ENCODE measurements at places on chromosomes 12 and 14.

DNA sequence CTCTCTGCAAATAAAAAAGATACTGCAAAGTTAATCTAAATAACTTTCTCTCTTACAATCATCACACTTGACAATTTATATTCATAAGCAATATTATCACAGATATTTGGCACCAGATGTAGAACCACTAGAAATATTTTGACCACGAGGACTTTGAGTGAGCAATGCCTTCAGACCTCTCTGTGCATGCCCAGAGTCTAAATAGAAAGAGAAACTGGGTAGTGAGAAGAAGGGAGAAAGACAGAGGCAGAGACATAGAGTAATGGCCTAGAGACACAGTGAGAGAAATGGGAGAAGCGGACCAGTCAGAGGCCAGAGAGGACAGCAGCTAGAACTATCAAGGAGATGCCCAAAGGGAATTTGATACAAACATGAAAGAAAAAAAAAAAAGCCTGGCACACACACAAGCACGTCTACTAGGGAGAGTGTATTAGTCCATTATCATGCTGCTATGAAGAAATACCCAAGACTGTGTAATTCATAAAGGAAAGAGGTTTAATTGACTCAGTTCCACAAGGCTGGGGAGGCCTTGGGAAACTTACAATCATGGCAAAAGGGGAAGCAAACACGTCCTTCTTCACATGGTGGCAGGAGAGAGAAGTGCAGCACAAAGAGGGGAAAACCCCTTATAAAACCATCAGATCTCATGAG, 41.1 kb downstream of the BMP4 start:
- H3K27ac ChIP-seq = no peak overlapping the region
- H3K27me3 ChIP-seq = no peaks in the 10 kb centered on the region
- no peaks in the 10 kb centered on the region for H3K4me1 ChIP-seq
- no peak overlapping the region for H3K4me3 ChIP-seq
- no peaks in the 10 kb centered on the region for H3K36me3 ChIP-seq
- no peak for DNase-seq

- peaks cover 36% of the 10 kb centered on the region for H3K36me3 ChIP-seq
- H3K27ac ChIP-seq = no peak overlapping the region
- H3K4me3 ChIP-seq = no peak overlapping the region
- DNase-seq = no peak
- H3K4me1 ChIP-seq = no peaks in the 10 kb centered on the region
- H3K27me3 ChIP-seq = no peaks in the 10 kb centered on the region
Observed at GRCh38 chr12:30643366-30643765, 52.3 kb downstream of the IPO8 start.

DNA sequence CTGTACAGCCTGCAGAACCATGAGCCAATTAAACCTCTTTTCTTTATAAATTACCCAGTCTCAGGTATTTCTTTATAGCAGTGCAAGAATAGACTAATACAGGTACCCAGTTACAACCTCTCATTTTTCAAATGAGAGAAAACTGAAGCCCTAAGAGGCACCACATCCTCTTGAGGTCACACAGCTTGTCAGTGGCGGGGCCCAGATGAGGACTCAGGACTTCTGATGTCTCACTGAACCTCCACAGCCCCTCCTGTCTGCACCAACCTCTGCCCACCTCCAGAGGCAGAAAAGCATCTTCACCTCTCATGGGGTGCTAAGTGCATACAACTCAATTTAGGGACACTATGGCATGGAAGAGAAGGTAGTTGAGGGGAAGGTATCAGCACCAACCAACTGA, 120.7 kb downstream of the CRACR2A start:
- no peak overlapping the region for H3K27ac ChIP-seq
- no peak overlapping the region for H3K4me3 ChIP-seq
- H3K4me1 ChIP-seq = no peaks in the 10 kb centered on the region
- H3K36me3 ChIP-seq = no peaks in the 10 kb centered on the region

GRCh38 chr12:13435235-13435933, 238.9 kb downstream of the EMP1 start:
- no peak for DNase-seq
- no peak overlapping the region for H3K4me3 ChIP-seq
- H3K4me1 ChIP-seq = no peaks in the 10 kb centered on the region
- no peaks in the 10 kb centered on the region for H3K36me3 ChIP-seq

DNA sequence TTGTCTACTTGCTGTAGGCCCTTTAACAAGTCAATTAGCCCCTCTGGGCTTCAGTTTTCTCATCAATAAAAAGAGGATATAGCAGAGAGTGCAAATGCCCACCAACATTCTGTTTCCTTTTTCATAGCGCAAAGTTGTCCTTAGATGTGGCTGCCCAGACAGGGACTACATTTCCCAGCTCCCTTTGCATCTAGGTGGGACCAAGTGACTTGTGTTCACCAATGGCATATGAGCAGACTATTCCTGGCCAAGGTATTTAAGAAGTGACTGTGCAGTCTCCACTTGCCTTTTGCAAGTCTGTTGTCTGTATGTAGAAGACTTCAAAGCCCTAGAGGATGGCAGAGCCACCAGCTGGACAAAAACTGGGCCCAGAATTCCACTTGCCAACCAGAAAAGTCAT, 59.7 kb downstream of the DAO start:
- DNase-seq = no peak
- no peak overlapping the region for H3K4me3 ChIP-seq
- no peak overlapping the region for H3K27ac ChIP-seq
- no peaks in the 10 kb centered on the region for H3K4me1 ChIP-seq
- no peaks in the 10 kb centered on the region for H3K27me3 ChIP-seq
- no peaks in the 10 kb centered on the region for H3K36me3 ChIP-seq

DNA sequence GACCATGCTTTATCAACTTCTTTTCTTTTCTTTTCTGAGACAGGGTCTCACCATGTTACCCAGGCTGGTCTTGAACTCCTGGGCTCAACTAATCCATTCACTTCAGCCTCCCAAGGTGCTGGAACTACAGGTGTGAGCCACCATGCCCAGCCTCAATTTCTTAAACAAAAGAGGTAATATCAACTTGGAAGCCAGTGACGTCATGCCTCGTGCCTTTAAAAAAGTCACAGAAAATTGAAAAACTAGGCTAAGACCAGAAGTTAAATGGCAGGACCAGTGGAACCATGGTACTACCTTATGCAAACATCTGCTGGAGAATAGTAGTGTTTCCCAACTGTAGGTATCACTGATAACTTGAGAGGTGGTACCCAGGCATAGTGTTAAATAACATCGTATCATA, 103.3 kb downstream of the KSR2 start:
- no peak overlapping the region for H3K27ac ChIP-seq
- no peaks in the 10 kb centered on the region for H3K4me1 ChIP-seq
- no peak for DNase-seq
- H3K36me3 ChIP-seq = no peaks in the 10 kb centered on the region

- peaks cover 7% of the 10 kb centered on the region for H3K4me1 ChIP-seq
- no peak overlapping the region for H3K4me3 ChIP-seq
- H3K27ac ChIP-seq = no peak overlapping the region
- DNase-seq = no peak
- H3K36me3 ChIP-seq = peaks cover 34% of the 10 kb centered on the region
- no peaks in the 10 kb centered on the region for H3K27me3 ChIP-seq
Observed at GRCh38 chr12:121013715-121014114, 2.6 kb downstream of the C12orf43 start.

DNA sequence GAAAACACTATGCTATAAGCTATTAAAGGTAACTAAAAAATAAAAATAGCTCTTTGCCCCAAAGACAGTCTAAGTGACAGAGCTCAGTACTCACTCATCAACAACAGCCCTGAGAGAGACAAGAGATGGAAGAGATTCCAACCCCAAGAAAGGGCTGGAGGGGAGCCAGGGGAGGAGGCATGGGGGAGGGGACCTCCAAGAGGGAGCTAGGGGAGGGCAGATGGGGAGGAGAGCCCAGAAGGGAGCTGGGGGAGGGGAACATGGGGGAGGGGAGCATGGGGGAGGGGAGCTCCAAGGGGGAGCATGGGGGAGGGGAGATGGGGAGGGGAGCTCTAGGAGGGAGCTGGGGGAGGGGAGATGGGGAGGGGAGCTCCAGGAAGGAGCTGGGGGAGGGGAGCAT, 7.7 kb downstream of the SSH1 start:
- peaks cover 39% of the 10 kb centered on the region for H3K36me3 ChIP-seq
- H3K27ac ChIP-seq = no peak overlapping the region
- peaks cover 63% of the 10 kb centered on the region for H3K4me1 ChIP-seq
- DNase-seq = no peak
- H3K27me3 ChIP-seq = no peaks in the 10 kb centered on the region

DNA sequence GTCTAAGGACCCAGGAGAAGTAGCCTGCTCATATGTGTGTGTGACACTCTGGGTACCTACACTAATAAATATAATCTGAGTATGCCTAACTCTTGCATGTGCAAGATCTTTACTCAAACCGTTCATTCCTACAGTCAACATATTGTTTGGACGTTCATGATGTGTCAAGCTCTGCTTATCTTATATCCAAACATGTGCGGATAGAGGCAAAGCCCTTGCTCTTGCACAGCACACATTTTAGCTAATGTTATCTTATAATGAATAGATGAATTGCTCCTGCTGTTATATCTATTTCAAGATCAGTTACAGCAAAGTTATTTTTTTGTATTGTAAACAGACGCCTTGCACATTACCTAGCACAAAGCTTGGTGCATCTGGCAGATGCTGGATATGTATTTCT, 228.4 kb upstream of the FLRT2 start:
- H3K36me3 ChIP-seq = no peaks in the 10 kb centered on the region
- no peak overlapping the region for H3K27ac ChIP-seq
- H3K4me1 ChIP-seq = no peaks in the 10 kb centered on the region
- no peak for DNase-seq
- no peak overlapping the region for H3K4me3 ChIP-seq

GRCh38 chr12:42213954-42214426, 24.1 kb downstream of the YAF2 start:
- H3K4me1 ChIP-seq = no peaks in the 10 kb centered on the region
- H3K27me3 ChIP-seq = no peaks in the 10 kb centered on the region
- peak; percentile 72 for DNase-seq

- peaks cover 4% of the 10 kb centered on the region for H3K27me3 ChIP-seq
- H3K4me3 ChIP-seq = no peak overlapping the region
- no peaks in the 10 kb centered on the region for H3K36me3 ChIP-seq
Observed at GRCh38 chr12:66688846-66689439, 10.1 kb upstream of the GRIP1 start.

- H3K27me3 ChIP-seq = no peaks in the 10 kb centered on the region
- DNase-seq = no peak
- peaks cover 10% of the 10 kb centered on the region for H3K4me1 ChIP-seq
- H3K36me3 ChIP-seq = no peaks in the 10 kb centered on the region
- H3K4me3 ChIP-seq = no peak overlapping the region
Observed at GRCh38 chr12:1580526-1580925, 13.9 kb downstream of the FBXL14 start.

- no peaks in the 10 kb centered on the region for H3K4me1 ChIP-seq
- H3K27me3 ChIP-seq = peaks cover 15% of the 10 kb centered on the region
- H3K36me3 ChIP-seq = no peaks in the 10 kb centered on the region
- no peak overlapping the region for H3K27ac ChIP-seq
Observed at GRCh38 chr12:131375972-131376345, 334.9 kb upstream of the SFSWAP start.

- H3K27me3 ChIP-seq = peaks cover 68% of the 10 kb centered on the region
- H3K4me3 ChIP-seq = peak within 1 kb of the TSS; percentile 30
- DNase-seq = peak; percentile 71
- H3K4me1 ChIP-seq = peaks cover 10% of the 10 kb centered on the region
Observed at GRCh38 chr12:108129017-108129812, at the start of gene WSCD2. Gene WSCD2, plus strand, starts transcription at chr12:108129288. Its CDS starts 66,545 bp downstream, at chr12:108195833.

DNA sequence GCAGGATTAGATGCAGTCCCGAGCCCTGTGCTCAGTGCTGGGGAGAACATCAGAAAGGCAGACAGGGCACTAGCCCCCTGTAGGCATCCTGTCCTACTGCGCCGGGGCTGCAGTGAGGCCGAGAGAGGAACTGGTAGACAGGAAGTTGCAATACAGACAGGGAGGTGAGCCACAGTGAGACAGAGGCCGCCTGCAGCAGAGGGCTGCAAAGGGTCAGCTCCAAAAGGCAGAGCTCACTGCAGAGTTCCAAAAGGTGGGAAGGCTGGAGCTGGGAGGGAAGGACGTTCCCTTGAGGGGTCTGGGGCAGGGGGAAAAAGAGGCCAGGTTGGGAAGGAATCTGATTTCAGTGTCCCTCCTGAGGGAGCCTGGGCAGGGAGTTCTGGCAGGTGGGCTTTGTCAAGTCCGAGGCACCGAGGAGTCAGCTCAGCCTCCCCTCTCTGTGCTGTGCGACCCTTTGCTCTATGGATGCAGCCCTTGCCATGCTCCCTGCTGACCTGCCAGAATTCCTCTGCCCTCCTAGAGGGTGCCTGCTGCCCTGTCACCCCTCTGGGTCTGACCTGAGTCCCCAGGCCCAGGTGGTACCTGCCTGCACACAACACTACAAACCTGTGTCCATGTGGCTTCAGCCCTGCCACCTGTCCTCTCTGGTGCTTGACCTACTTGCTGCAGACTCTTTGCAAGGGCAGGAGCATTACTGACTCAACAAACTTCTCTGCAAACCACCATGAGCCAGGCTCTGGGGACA, 63.5 kb downstream of the PRMT8 start:
- no peak for DNase-seq
- no peak overlapping the region for H3K4me3 ChIP-seq
- no peaks in the 10 kb centered on the region for H3K36me3 ChIP-seq
- H3K27ac ChIP-seq = no peak overlapping the region
- H3K27me3 ChIP-seq = no peaks in the 10 kb centered on the region

- H3K27me3 ChIP-seq = no peaks in the 10 kb centered on the region
- peaks cover 3% of the 10 kb centered on the region for H3K4me1 ChIP-seq
- no peak for DNase-seq
Observed at GRCh38 chr14:103164779-103165178, 41.5 kb downstream of the TNFAIP2 start.

DNA sequence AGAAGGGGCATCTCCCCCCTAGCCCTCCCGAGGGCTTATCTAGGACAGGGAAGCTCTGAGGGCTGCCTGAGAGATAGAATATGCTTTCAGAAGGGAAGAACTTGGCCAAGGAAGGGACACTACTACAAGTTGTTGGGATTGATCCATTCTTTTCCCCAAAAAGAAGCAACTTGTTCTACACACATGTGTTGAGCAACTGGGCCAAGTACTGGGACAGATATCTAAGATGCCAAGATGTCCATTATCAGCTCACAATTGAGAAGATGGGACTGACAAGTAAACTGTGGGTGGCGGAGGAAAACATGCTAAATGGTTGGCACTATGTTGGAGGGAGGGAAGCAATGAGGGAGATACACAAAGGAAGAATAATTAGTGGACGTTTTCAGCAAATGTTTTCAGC, 30.9 kb downstream of the PLEKHG7 start:
- no peak overlapping the region for H3K4me3 ChIP-seq
- H3K36me3 ChIP-seq = no peaks in the 10 kb centered on the region
- peaks cover 12% of the 10 kb centered on the region for H3K4me1 ChIP-seq

- no peak for DNase-seq
- no peak overlapping the region for H3K27ac ChIP-seq
- H3K4me1 ChIP-seq = no peaks in the 10 kb centered on the region
- H3K36me3 ChIP-seq = no peaks in the 10 kb centered on the region
- no peak overlapping the region for H3K4me3 ChIP-seq
- no peaks in the 10 kb centered on the region for H3K27me3 ChIP-seq
Observed at GRCh38 chr12:66903782-66904396, 225.0 kb upstream of the GRIP1 start.

GRCh38 chr12:104998423-104999346, 12.6 kb downstream of the NOPCHAP1 start:
- peak; percentile 71 for DNase-seq
- H3K27me3 ChIP-seq = no peaks in the 10 kb centered on the region
- H3K4me1 ChIP-seq = no peaks in the 10 kb centered on the region
- peaks cover 53% of the 10 kb centered on the region for H3K36me3 ChIP-seq

Data from upper lobe of right lung (tissue), 1 donor.